GM06990 (cell line): ENCODE measurements at places on chromosomes 7 and 10.

GRCh38 chr7:80699045-80699638 is 60.7 kb downstream of the CD36 start:
- DNase-seq = no peak

DNA sequence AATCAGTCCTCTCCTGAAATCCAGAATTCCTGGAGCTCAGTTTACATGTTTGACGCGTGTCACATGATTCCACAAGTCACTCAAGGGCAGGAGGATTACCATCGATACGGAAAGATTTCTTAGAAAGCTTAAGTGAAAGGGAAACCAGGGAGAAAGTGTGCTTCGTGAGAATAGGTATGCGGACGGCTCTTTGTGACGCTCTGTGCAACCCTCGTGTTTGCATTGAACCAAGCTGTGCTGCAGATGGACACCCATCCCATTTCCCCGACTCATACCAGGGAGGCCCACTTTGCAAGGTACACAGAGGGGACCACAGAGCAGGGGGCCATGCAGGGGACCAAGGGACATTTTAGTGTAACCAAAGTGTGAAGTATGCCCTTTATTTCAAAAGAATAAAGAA is 43.2 kb downstream of the IKZF1 start:
- DNase-seq = no peak

DNA sequence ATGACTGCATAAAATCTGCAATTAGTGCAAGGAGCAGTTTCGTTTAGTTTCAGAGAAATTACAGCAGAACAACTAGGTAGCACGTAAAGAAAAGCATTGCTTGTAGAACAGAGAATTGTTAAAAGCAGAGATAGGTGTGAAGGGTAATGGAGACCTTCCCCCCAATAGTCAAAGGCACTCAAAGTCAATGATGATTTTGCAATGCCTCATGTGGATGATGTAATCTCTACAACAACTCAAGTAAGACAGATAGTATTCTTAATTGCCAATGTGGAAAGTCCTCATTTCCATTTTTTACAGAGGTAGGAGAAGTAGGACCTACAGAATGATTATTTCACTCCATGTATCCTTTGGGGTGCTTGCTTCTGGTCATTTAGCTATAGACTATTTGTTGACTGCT is 94.3 kb upstream of the GNAI1 start:
- no peak for DNase-seq

DNA sequence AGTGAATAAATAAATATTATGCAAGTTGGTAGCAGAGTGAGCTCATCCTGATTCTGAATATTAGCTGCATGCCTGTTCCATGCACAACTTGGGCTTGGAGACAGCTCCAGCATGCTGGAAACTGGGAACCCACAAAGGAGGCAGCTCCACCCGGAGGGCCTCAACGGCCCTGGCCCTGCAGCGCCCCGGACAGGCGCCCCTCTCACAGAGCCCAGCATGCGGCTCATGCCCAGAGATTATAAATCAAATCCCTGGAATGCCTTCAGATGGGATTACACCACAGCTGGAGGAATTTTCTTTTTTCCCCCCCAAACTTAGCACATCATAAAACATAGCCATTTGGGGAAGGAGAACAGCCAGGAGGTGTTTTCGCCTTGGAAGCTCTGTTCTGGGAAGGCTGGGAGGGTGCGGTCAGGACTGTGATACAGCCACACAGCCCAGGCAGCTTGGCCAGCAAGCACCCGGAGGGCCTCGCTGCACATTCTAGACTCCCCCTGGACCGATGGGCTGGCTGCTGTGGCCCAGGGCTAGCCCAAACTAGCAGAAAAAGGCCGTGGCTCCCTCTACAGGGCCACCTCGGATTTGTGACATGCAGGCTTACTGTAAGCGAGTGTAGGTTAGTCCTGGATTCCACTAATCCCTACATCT is 102.4 kb downstream of the PTPN20 start:
- no peak for DNase-seq

- no peak for DNase-seq
Measured at GRCh38 chr10:87619705-87620104, 40.0 kb upstream of the PAPSS2 start.

DNA sequence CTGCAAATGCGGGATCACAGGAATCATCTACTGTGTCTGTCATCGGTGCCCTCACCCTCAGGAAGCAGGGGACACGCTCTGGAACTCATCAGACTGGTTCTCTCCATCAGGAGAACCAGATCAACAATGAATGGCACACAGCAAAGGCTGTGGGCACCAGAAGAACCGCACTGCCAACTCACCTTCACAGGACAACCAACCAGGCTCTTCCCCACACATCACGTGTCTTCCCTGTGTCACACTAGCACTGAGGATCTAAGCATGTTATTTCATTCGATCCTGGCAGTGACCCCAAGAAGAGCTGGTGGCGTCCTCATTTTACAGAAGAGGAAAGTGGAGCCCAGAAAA is 106.1 kb downstream of the TNS3 start:
- DNase-seq = no peak

- DNase-seq = no peak
Measured at GRCh38 chr10:88281592-88282347, 301.3 kb downstream of the RNLS start.

DNA sequence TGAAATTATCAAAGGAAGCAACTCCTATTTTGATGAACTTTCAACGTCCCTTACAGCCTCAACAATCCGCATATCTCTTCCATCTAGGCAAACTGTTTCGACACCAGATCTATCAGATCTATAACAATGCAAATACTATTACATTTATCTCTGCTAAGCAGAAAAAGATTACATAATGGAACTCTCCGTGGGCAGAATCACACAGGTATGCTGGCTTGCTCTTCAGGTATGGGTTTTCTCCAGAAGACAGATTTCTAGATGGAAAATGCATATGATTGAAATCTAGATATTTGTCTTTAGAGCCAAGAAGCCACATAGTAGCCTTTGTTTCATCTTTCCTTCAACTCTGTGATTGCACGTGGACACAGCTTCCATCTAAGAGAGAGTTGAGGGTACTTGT is 38.6 kb downstream of the ADAM12 start:
- no peak for DNase-seq

DNA sequence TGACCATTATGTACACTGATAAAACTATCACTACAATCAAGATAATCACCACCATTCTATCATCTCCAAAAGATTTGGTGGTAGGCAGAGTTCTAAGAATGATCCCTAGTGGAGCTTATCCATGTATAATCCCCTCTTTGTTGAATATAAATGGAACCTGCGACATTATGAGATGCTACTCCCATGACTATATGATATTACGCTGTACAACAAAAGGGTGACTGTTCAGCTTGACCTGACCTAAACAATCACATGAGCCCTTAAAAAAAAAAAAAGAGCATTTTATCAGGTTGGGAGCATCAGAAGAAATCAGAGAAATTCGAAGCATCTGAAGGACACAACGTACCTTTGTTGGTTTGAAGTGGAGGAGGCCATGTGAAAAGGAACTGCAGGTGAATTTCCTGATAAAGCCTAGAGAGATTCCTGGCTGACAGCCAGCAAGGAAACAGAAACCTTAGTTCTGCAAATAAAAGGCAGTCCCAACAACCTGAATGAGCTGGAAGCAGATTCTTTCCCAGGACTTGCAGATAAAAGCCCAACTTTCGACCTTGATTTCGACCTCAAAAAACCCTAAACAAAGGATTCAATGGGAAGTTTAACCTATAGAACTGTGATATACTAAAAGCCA is 270.7 kb downstream of the ADRA2A start:
- DNase-seq = no peak

DNA sequence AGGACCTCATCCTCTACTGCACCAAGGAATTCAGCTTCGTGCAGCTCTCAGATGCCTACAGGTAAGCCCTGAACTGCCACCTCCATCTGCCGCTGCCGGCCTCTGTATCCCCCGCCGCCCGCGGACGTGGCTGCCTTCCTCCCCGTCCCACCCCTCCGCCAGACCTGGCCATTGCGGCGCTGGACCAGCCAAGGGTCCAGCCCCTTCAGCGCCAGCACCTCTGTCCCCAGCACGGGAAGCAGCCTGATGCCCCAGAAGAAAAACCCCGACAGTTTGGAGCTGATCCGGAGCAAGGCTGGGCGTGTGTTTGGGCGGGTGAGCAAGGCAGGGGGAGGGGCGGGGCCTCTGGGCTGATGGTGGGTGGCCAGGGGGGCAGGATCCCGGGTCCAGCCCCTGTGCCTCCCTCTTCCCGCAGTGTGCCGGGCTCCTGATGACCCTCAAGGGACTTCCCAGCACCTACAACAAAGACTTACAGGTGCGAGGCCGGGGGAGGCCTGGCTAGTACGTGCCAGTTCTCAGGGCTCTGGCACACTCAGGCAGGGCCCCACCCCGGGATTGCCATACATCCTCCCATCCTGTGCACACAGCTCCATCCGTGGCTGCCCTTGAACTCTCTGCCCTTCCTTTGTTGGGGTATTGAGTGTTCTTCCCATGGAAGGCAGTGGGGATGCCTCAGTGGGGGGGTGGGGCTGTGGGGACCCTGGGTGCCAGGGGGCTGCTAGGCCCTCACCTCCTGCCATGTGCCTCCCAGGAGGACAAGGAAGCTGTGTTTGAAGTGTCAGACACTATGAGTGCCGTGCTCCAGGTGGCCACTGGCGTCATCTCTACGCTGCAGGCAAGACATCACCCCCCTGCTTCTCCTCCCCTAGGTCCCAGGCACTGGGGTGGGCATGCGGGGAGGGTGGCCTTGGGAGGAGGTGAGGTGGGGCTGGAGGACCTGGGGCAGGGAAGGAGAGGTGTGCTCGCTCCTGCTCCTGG is 13.5 kb downstream of the ASL start:
- DNase-seq = no peak

GRCh38 chr10:72981028-72981881 is 26.6 kb upstream of the PLA2G12B start:
- DNase-seq = no peak

DNA sequence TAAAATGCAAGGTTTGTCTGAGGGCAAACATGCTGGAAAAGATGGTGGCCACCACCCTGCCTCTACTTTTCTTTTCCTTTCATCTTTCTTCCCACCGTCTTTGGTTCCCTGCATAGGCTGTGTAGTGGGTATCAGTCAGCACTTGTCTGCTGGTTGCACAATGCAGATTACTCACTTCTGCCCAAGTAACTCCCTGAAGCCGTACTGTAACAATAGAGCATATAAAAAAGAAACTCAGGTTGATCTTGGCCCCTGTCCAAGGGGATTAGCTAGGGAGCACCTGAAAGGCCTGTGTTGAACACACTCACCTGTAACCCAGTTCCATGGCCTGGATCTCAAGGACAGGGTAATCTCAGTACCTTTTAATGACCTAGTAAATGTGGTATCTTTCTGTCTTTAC is 533.0 kb upstream of the GALNT17 start:
- DNase-seq = no peak

DNA sequence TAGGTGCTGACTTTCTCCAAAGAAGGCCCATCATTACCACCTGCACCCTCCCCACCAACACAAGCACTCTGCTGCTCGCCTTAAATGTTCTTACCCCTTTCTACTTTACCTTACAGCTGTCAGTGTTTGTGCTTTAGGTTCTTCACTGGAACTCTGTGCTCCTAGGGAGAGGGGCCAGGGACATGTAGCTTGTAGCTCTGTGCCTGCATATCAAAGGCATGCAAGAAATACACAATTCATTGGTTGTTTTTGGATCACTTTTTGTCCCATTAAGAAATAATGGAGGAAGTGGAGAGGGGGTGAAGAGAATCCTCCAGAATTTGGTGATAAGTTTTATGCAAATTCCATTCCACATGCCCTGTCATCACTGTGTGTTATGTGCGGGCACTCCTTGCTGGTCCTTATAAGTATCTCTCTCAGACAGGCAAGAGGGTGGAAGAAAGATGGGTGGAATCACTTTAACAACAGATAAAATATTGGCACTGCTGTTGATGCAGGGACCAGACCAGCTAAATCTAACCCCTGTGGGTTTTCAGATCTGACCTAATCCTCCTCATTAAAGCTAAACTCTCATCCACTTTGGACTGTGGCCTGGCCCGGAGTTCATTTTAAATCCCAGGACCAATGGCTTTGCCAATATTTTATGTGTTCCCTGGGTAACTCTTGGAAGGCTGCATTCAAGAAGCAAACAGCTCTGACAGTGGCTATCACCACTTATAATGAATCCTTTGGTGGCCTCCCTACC is 375.8 kb upstream of the NFE2L3 start:
- no peak for DNase-seq

GRCh38 chr10:127887541-127888415 is 5.0 kb downstream of the CLRN3 start:
- DNase-seq = no peak

DNA sequence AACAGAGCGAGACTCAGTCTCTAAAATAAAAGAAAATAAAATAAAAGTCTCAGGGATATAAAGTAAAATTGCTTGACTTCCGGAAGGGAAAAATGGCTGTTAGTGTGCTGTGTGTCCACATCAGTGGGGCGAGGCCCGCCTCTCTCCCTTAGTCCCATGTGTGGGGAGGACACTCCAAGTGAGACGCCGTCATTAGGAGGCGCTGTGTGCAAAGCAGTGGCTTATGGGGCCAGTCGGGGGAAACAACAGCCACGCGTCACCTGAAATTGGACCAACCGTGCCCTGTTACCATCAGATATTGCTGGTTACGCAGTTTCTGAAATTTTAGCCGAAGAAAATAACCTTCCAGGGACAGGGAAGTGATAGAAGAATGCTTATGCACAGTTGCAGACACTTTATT is 15.8 kb downstream of the SFXN4 start:
- no peak for DNase-seq

GRCh38 chr10:20100171-20100570 is 283.9 kb downstream of the PLXDC2 start:
- no peak for DNase-seq

GRCh38 chr7:158832994-158833393 is 3.7 kb upstream of the ESYT2 start:
- DNase-seq = no peak

DNA sequence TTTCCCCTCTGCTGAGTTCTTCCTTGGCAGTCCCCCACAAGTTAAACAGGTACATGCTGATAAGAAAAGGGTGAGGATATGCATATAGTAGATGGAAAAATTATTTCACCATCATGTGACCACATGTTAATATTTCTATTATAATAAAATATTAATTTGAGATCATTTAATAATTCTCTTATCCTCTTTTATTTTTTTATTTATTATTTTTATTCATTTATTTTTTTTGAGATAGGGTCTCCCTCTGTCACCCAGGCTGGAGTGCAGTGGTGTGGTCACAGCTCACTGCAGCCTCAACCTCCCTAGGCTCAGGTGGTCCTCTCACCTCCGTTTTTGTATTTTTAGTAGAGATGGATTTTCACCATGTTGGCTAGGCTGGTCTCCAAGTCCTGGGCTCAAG is 11.6 kb upstream of the GLI3 start:
- no peak for DNase-seq

DNA sequence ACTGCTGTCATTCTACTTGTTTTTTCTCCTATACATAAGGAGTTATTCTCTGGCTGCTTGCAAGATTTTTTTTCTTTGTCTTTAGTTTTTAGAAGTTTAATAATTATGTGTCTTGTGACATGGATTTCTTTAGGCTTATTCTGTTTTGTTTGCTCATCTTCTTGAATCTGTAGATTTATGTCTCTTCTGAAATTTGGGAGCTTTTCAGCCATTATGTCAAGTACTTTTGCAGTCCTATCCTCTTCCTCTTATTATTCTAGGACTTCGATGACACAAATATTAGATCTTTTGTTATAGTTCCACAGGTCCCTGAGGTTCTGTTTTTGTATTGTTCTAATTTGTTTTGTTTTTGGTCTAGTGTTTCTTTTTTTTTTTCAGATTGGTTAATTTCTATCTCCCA is 13.9 kb upstream of the SGPL1 start:
- DNase-seq = no peak

GRCh38 chr7:70355198-70356020 is 757.1 kb downstream of the AUTS2 start:
- DNase-seq = no peak

- no peak for DNase-seq
Measured at GRCh38 chr10:23474081-23474480, 35.2 kb downstream of the OTUD1 start.

- DNase-seq = no peak
Measured at GRCh38 chr7:99639267-99639666, 22.5 kb downstream of the ZSCAN25 start.
